Uterus (tissue), 4 donors: ENCODE measurements at places on chromosomes 3 and 15.

- DNase-seq, result no peak
Measured at GRCh38 chr3:37833302-37834186, 28.1 kb upstream of the CTDSPL start.

DNA sequence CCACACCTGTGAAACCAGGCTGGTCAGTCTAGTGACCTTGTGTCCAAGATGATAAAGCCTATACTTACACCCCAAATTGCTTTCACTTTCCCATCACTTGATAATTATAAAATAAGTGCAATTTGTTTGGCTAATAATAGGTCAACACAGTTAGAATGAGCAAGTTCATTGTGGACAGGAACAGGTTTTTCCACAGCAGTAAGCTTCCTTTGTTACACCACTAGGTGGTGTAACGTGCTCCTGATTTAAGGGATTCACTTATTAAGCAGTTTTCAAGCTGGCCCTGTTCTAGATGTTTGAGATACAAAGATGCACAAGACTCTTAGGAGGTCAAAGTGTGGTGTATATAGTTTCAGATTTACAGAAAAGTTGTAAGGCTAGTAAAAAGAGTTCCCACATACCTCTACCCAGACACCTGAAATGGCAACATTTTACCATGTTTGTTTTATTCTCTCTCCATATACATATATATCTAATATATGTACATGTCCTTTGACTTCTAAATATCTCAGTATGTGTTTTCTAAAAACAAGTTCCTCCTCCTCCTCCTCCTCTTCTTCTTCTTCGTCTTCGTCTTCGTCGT lies 6.8 kb upstream of the MFSD1 start:
- no peak for DNase-seq

DNA sequence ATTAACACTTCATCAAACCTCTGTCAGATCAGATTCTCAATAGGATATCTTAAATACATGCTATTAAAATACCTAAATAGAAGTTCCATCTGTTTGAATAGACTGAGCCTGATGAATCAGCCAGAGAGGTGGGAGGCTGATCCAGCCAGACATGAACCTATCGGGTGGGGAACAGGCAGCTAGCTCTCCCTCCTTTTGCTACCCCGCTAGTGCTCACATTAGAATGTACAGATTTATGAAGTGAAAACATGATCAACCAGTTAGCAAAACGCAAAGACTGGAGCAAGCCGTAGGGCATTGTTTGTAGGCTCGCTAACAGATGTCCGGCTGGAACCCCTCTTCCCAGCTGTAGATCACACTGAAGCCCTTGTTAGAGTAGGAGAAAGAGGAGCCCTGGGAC lies 54.4 kb downstream of the GTF2E1 start:
- DNase-seq, result no peak

- no peak for DNase-seq
Measured at GRCh38 chr15:25803036-25803435, 60.1 kb downstream of the ATP10A start.

DNA sequence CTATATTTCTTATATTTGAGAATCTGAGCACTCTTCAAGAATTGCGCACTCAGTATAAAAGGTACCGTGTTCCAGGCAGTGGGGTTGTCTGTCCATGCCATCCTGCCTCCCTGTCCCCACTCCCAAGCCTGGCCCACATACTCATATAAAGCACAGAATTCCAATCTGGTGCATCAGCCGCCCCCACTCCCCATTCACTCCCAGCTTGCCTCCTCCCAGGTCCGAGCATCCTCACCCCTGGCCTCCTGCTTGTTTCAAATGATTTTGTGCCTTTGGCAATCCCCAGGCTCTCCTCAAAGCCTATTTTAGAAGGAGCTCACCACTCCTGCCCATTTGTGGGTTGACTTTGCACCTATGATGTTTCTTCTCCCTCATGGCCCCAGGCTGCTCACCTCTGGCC lies 22.2 kb upstream of the IGF1R start:
- no peak for DNase-seq

GRCh38 chr15:28991236-28992171 lies 105.7 kb downstream of the APBA2 start:
- DNase-seq, result no peak
